T47D (cell line): ENCODE measurements at places on chromosomes 7 and 10.

GRCh38 chr10:29646238-29646902, 11.6 kb upstream of the SVIL start:
- no peak for DNase-seq

DNA sequence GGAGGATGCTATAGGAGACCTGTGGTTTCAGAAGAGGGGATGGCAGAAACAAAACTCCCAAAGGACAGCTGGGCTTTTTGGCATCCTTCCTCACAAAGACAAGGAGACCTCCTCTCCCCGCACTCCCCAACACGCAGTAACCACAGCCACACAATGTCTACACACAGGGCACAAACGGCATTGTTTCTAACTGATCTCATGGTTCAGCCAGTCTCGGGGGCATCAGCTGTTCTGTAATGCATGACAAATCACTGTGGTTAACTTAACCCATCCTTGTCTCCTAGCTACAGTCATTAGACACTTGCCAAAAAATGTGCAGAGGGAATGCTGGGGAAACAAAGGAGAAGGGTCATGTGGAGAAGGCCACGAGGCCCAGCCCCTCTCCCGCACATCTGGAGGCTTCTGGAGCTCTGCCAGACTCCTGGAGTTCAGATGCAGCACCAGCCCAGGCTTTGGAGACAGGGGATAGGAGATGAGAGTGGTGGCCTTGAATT, 7.6 kb upstream of the ADAMTS14 start:
- no peak for DNase-seq

DNA sequence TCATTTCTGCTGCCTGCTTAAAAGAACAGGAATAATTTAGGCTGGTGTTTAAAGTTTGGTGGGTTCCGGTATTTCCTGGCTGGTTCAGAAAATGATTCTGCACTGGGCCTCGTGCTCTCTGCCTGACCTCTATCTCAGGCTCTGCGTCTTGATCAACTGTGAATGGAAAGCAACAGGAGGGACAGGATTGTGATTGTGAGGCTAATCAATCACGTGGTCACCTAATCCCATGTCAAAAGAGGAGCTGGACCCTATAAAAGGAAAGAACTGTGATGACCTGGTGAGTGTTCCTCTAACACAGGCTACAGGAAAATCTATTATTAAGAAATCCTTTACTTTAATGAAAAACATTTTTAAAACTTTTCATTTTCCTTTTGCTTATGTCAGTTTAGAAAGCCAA, at the start of gene DHX32:
Gene DHX32, minus strand, starts transcription at position 101 of the 400 bp plus-strand sequence. CDS start 468 bp downstream, outside the sequence.
- no peak for DNase-seq

DNA sequence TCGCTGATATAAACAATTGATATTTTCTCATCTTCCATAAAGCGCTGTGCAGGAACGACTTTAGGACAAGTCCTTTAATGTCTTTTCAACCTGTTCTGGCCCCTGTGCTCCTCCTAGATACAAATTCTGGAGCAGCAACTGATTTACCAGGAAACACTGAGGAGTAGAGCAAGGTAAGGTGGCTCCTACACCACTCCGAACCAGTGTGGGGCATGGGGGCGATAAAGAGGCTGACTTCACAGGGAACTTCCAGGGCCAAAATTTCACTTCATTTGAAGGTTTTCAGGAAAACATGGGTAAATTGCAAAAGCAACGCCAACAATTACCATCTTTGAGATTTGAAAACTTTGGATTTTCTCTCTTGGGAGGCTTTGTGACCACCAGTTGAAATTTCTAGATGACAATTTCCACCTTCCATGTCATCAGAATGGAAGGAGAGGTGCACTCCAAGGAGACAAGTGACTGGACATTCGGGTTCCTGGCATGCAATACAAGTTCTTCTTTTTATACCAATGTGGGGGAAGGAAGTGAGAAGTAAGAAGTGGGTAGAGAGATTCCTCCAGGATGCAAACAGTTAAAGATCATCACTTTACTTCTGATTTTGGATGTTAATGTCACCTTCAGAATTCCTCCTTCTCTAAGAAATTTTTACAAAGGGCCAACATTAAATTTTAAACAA, 118.5 kb downstream of the FAM107B start:
- no peak for DNase-seq

DNA sequence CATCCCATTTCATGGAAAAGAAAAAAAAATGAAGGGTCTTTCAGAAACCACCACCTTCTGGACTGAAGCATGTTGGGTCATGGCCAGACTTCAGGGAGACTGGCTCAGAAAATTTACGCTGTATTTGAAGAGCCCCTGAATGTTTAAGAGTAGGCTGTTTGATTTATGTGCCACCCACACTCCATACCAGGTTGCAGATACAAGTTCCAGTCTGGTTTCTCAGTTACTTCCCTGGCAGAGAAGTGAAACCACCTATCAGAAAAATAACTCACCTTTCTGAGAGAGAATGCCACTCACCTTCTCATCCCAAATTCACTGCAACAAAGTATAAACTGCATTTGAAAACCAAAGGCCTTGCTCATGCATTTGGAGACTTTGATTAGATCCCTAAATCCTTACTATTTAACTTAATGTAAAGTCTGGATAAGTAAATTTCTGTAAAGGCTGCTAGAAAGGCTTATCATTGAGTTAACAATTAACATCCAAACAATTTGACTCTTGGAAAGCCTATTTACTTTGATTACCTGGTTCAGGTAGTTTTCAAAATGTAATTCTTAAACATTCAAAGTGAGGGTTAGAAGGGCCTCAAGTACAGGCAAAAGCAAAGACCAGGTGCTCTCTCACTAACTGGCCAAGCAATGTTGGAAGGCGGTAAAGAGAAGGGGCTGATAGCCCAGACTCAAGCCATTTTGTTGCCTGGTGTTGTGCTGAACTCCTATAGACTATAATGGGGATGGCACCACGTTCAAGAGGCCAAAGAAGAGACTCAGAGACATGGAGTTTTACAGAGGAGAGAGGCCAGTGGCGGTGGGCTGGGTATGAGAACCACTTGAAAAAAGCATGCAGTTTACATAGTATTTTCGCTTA, 12.8 kb upstream of the ADD3 start:
- DNase-seq: no peak

DNA sequence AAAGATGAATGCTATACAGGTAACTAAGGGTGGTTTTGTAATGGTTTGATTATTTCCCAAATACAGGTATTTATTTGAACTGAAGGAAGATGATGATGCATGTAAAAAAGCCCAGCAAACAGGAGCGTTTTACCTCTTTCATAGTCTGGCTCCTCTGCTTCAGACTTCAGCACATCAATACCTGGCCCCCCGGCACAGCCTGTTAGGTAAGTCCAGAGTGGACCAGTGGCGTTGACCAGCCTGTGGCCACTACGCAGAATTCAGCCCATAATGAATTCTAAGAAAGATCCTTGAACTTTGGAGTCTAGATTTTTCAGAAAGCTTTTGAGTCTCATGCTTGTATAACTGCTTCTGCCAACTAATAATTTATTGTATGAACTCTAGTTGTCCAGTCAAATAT, 9.7 kb downstream of the NUDT13 start:
- no peak for DNase-seq

DNA sequence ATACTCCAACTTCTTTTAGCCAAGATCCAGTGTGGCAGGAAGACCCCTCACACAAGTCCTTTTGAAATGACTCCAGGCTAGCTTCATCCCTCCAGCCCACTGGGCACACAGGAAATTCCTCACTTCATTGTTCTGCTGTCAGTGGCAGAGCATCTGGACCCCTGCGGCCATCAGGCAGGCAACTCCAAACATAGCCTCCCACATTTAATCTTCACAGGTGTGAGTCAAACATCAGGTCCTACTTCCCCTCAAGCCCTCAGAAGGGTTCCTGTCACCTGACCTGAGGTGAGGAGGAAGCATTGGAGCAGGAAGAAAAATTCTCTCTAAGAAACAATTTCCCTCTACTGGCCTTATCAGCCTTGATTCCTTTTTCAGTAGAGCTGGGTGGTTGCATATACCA, 51.1 kb upstream of the C1GALT1 start:
- DNase-seq: no peak

GRCh38 chr7:116355424-116355765, 144.1 kb upstream of the CAV2 start:
- no peak for DNase-seq

DNA sequence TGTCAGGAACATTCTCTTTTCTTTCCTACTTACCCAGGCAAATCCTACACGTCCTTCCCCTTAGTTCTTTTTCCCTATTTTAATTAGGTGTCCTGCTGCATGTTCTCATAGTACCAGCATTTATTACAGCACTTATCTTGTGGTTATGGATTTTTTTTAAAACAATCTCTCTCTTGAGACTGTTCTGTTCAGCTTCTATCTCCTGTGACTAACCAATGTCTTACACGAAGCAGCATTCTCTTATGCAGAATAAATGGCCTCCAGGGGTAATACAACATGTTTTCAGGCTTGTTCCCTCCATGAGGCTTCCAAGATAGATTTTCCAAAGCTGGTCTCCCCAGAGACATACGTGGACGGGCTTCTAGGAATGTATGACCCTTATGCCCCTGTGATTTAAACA, 1096.1 kb upstream of the CELF2 start:
- DNase-seq: no peak

GRCh38 chr7:12552876-12553275, 17.6 kb upstream of the SCIN start:
- no peak for DNase-seq
